Pancreas (tissue), 10 donors: ENCODE measurements at places on chromosomes 7 and 10. TPM values are rescaled to one million over a fixed set of nuclear protein-coding genes. Genes with fewer than 3 reads are reported as not detected.

SLC18A3 gene
- polyA plus RNA-seq: not detected

ENTPD7 gene
- 1.9 TPM for polyA plus RNA-seq

CALML5 gene
- polyA plus RNA-seq: not detected

DNA sequence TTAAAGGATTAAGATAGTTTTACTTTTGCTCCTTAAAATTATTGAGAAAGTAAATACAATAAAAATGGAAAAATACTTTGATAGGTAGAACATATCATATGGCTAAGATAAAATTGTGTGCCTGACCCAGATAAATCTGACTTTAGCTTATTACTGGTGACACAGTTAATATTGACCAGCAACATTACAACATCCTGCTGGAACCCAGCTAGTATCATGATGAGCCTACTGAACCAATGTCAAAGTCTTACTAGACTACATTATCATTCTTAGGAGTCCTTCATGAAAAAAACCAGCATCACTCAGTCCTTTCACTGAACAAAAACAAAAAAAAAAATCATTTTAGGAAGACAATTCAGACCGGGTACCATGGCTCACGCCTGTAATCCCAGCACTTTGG, 164.8 kb upstream of the CDK1 start:
- no peak overlapping the region for H3K4me3 ChIP-seq
- no peaks in the 10 kb centered on the region for H3K4me1 ChIP-seq
- no peaks in the 10 kb centered on the region for H3K27me3 ChIP-seq
- no peaks in the 10 kb centered on the region for H3K36me3 ChIP-seq
- DNase-seq: no peak

DNA sequence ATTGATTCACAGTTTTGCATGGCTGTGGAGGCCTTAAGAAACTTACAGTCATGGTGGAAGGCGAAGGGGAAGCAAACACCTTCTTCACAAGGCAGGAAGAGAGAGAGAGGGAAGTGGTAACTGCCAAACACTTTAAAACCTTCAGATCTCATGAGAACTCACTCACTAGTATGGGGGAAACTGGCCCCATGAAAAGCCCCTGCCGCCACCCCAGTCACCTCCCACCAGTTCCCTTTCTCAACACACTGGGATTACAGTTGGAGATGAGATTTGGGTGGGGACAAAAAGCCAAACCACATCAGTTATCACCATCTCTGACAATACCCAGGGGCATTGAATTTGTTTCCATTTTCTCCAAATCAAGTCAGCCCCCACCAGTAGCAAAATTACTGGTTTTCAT, 740.4 kb downstream of the GATA3 start:
- no peak for DNase-seq
- no peak overlapping the region for H3K27ac ChIP-seq
- H3K27me3 ChIP-seq: no peaks in the 10 kb centered on the region
- no peak overlapping the region for H3K4me3 ChIP-seq
- H3K4me1 ChIP-seq: peaks cover 9% of the 10 kb centered on the region

DNA sequence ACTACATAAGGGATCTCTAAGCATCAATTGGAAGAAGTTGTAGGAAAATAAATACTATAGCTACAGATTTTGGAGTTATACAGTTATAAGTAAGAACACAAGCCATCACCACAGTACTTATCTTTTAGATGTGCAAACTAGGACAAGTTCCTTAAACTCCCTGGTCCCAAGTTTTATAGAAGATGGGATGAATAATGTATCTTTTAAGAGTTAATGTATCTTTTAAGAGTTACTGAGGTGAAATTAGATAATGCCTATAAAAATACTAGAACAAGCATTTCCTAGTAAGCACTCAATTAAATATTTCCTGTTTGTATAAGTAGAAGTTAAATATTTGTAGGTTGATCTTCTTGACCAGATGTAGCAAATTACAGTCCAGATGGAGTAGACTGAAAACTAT, 56.8 kb downstream of the SEMA3A start:
- DNase-seq: no peak
- H3K4me1 ChIP-seq: no peaks in the 10 kb centered on the region
- no peaks in the 10 kb centered on the region for H3K27me3 ChIP-seq
- H3K36me3 ChIP-seq: no peaks in the 10 kb centered on the region
- no peak overlapping the region for H3K4me3 ChIP-seq

GRCh38 chr10:80275135-80275498, 14.3 kb downstream of the MAT1A start:
- no peak overlapping the region for H3K27ac ChIP-seq
- H3K4me3 ChIP-seq: no peak overlapping the region
- no peaks in the 10 kb centered on the region for H3K27me3 ChIP-seq

GRCh38 chr10:53233749-53234148, 461.2 kb upstream of the MBL2 start:
- no peak for DNase-seq
- H3K4me1 ChIP-seq: no peaks in the 10 kb centered on the region
- no peak overlapping the region for H3K27ac ChIP-seq
- H3K36me3 ChIP-seq: no peaks in the 10 kb centered on the region

DNA sequence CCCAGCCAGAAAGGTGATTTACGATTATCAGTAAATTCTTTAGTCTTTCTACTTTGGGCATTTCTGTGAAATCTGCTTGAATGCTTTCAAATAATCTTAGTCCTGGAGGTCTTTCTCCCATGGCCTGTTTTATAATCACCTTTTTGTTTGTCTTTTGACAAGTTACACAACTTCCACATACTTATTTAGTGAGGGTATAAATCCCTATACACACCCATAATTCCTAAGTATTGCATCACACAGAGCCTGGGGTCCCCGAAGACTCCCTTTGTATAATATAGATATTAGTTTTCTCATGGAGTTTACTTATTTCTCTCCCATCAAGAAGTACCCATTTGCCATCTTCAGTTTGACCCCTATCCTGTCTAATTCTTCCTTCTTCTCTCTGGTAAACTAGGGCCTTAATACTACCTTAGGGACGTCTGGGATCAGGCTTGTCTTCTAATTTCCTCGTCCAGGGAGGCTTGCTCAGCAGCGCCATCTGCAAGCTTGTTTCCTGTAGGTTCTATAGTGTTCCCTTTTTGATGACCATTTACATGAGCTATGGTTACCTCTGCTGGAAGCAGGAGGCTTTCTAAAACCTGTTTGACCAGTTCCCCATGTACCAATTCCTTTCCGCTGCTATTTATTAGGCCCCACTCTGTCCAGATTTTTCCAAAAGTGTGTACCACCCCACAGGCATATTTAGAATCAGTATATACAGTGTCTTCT, 8.1 kb downstream of the DNAH11 start:
- no peak overlapping the region for H3K27ac ChIP-seq
- no peaks in the 10 kb centered on the region for H3K36me3 ChIP-seq
- H3K27me3 ChIP-seq: no peaks in the 10 kb centered on the region
- DNase-seq: no peak
- H3K4me1 ChIP-seq: no peaks in the 10 kb centered on the region

DNA sequence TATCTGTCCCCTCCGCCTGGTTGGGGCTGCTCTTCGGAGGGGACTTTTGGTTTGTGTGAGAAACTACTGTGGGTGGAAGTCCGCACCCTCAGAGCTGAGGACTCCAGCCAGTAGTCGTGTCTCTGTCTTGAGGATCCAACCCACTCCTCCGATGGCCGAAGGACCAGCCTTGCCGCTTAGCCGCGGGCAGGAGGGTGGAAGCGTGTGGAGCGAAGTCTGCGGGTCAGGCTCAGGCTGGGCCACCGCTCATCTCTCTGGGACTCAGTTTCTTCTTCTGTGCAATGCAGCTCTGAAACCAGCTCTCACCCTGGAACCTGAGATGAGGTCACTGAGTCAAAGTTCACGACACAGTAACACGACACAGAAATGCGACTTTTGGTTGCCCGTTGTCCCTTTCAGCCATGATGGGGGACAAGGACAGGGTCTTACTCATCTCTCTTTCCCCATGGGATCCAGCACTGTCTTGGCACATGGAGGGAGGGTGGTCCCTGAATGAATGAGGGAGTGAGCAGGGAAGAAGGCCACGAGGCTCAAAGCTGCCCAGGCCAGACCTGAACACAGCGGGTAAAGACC, 133.3 kb upstream of the PODXL start:
- no peak overlapping the region for H3K27ac ChIP-seq
- peaks cover 18% of the 10 kb centered on the region for H3K27me3 ChIP-seq
- no peak for DNase-seq

- no peaks in the 10 kb centered on the region for H3K27me3 ChIP-seq
- no peaks in the 10 kb centered on the region for H3K36me3 ChIP-seq
- H3K4me3 ChIP-seq: no peak overlapping the region
- H3K4me1 ChIP-seq: no peaks in the 10 kb centered on the region
- no peak for DNase-seq
- no peak overlapping the region for H3K27ac ChIP-seq
Observed at GRCh38 chr10:51718804-51719291, 19.5 kb upstream of the CSTF2T start.
